ENCODE measurements at places on chromosomes 11 and 22.

- DNase-seq, result no peak
Observed at GRCh38 chr11:65182258-65183170, 786 bp downstream of the CAPN1 start.

- no peak for DNase-seq
Observed at GRCh38 chr11:20102397-20102796, 57.9 kb downstream of the DBX1 start.

DNA sequence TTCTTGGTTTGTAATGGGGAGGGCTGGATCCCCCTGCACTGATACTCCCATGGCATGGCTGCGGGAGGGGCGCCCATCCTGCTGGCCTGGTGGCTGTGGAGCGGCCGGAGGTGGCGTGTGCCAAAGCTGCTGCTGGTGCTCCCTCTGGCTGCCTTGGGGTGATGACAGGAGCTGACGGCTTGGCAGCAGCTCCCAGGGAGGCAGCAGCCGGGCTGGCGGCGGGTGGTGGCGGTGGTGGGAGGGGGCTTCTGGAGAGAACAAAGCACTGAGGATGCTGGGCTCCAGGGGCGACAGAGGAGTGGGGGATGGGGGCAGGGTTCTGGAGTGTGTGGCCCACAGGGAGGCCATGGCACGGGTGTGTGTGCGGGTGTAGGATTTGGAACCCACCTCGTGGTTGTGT lies 11.4 kb upstream of the MPPED1 start:
- DNase-seq, result no peak

DNA sequence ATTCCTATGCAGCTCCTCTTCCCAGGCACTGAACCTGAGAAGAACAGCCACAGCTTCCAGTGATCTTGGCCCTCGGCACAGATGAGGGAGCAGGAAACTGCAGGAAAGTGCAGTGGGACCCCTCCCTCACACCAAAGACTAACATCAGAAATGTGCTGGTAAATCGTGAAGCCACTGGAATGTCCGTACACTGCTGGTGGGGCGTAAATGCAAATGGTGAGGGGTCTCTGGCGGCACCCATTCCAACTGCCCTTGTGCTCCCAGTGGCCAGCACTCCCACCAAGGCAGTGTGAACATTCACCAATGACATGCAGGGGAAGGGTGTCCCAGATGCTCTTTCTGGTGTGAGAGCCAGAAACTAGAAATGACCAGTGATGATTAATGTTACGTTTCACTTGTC lies 574.0 kb downstream of the BRD1 start:
- no peak for DNase-seq

DNA sequence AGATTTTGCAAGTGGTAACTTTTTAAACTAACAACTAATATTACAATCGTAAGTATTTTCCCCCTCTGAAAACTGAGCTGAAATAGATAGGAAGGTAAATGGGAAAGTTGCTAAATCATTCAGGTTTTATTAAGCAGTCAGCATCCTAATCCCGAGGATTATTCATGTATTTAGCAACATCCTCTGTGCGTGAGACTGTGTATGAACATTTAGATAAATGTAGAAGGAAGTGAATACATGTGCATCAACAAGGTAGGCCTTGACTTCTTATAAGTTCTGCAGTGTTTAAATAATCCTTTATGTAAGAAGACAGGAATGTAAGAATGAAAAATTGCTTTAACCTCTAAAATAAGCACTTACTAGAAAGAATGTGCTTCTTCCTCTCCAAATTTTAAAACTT lies 745.9 kb upstream of the TENM4 start:
- DNase-seq, result no peak

GRCh38 chr11:131370090-131370751 lies at the start of gene NTM:
Gene NTM, plus strand, starts transcription at chr11:131370615.
- DNase-seq, result no peak

All from SK-N-MC (cell line).